SW 1271 (cell line): ENCODE measurements at places on chromosomes 1 and 21.

- no peak for DNase-seq
Measured at GRCh38 chr1:59707178-59707791, 107.5 kb upstream of the HOOK1 start.

DNA sequence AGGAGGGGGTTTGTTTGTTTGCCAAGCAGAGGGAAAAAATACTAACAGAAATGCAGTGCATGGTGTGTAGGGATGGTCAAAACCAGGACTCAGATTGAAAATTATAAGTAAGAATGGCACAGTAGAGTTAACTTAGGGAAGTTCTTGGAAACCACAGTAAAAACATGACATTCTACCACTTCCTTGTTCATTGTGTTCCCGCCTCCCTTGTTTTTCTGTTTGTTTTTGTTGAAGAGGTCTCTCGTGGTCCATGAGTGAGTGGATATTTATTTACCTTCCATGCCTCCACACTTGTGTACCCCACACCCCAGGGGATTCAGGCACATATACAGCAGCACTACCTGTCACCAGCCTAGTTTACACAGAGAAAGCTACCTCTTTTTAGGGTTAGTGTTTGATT, 69.6 kb downstream of the OLFML2B start:
- DNase-seq, result no peak

- no peak for DNase-seq
Measured at GRCh38 chr1:30777904-30778153, 20.3 kb upstream of the LAPTM5 start.

GRCh38 chr1:34898330-34898761, 31.1 kb downstream of the DLGAP3 start:
- DNase-seq, result no peak

DNA sequence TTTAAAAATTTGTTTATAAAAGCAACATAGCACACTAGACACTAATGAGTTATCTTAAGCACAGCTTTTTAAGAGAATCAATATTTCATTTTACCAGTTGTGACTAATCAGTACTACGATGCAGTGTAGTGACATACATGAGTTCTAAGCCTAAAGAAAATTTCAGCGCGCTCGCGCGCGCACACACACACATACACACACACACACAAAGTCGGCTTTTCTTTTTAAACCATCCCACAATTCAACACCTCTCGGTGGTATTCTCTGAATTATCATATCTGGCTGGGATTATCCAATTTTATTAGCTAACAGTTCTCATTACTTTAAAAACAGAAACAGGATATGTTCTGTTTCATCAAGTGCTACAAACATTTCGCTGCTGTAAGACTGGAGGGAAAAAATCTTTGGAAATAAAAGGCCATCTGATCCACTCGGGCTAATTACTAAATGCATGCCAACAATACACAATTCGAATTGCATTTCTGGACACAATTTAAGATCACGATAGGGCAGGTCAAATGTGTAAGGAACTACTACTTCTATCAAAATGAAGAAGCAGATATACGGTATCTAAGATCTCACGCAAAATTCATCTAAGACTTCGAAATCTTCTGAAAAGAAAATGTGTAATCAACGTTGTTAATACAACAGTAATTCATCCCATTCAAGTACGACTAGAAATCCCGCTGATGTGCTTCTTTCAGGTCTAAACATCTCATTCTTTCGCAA, 1.2 kb downstream of the TUT4 start:
- no peak for DNase-seq

- no peak for DNase-seq
Measured at GRCh38 chr1:167698313-167698712, 23.5 kb upstream of the MPZL1 start.
